Hematopoietic multipotent progenitor cell treated with erythropoietin and hydrocortisone succinate and interleukin-3 and kit ligand, for 17 days (in vitro differentiated cells): ENCODE measurements at places on chromosomes 1 and 21.

GRCh38 chr1:206635080-206635977 is at the start of gene DYRK3:
DYRK3 (plus strand) TSS chr1:206635536; CDS start chr1:206635704, 168 bp downstream.
- DNase-seq = peak; percentile 96

DNA sequence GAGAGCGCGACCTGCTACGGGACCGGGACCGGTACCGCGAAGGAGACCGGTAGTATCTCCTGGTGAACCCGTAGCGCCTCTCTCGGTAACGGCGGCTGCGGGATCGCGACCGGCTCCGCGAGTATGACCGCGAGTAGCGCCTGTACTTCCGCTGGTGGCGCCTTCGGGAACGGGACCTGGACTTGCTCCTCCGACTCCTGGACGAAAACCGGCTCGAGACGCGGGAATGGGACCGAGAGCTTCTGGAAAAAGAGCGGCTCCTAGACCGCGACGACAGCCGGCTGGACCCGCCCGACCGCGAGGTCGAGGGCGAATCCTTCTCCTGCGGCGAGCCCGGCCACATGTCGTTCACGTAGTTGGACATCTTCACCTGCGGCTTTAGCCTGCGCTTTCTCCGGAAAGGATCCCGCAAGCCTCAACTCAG is 642 bp downstream of the RSRP1 start:
- DNase-seq = peak; percentile 76

DNA sequence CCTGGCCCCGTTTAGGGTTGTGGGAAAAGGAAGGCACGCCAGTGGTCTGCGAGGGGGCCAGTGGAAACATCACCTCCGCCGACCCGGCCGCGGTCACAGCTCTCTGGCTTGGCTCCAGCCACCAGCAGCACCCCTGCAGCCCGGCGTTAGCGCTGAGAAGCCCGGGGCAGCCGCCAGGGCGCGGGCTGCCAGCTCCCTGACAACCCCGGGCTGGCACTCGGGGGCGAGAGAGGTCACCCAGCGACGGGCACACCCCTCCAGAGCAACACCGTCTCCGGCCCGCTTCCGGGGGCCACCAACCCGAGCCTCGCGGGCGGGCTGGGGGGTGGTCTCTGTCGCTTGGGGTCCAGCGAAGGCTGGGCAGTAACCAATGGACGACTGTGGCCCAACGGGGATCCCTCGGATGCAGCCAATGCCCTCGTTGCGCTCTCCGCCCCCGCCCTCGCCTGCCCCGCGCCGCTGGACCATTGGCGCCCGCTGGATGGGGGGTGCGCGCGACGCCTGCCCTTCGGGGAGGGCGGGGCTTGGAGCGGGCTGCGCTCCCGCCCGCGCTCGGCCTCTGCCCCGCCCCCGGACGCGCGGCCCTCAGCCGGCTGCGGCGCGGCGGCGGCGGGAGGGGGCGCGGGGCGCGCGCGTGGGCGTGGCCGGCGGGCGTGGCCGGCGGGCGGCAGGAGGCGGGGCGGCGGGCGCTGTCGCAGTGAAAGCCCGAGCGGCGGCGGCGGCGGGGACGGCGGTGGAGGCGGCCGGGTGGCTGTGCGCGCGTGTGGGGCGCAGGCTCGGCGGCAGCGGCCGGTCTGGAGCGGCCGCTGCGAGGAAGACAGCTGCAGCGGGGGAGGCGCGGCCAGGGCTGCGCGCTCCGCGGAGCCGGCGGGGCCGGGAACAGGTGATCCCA is at the start of gene MAN1C1:
TSS of gene MAN1C1 (plus strand) at position 697 of the 892 bp plus-strand sequence. CDS start 1,007 bp downstream, outside the sequence.
- peak; percentile 75 for DNase-seq

GRCh38 chr1:235054936-235055335 is 73.7 kb downstream of the TOMM20 start:
- DNase-seq = no peak

DNA sequence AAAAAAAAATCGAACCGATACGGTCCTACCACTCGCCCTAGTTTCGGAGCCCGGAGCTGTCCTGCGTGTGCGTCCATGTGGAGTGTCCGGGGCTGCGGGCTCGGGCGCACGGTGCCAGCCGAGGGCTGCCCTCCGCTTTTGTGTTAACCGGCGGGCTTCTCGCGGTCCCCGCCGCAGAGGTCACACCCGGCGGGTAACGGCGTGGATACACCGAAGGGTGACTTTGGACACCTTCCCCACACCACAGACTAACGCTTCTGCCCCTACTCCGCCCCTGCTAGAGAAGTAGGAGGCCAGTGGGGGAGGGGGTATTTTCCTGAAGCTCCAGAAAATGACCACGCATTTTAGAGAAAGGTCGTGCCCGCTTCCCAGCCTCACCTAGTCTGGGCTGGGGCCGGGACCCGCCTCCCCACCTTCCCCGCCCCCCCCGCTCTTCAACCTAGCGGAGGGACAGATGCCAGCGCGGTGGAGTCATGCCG is 609 bp upstream of the ATF3 start:
- DNase-seq = no peak

GRCh38 chr1:30778154-30778978 is 20.8 kb upstream of the LAPTM5 start:
- DNase-seq = peak; percentile 99

GRCh38 chr1:173744651-173745050 is 29.9 kb downstream of the KLHL20 start:
- DNase-seq = no peak

- no peak for DNase-seq
Observed at GRCh38 chr1:168252204-168252733, 26.5 kb downstream of the SFT2D2 start.

GRCh38 chr1:54714881-54715492 is 674 bp upstream of the TTC4 start:
- DNase-seq = no peak

- peak; percentile 61 for DNase-seq
Observed at GRCh38 chr1:224435999-224436398, 1.4 kb upstream of the WDR26 start.

- DNase-seq = no peak
Observed at GRCh38 chr21:41068496-41068895, 99.5 kb upstream of the BACE2 start.

DNA sequence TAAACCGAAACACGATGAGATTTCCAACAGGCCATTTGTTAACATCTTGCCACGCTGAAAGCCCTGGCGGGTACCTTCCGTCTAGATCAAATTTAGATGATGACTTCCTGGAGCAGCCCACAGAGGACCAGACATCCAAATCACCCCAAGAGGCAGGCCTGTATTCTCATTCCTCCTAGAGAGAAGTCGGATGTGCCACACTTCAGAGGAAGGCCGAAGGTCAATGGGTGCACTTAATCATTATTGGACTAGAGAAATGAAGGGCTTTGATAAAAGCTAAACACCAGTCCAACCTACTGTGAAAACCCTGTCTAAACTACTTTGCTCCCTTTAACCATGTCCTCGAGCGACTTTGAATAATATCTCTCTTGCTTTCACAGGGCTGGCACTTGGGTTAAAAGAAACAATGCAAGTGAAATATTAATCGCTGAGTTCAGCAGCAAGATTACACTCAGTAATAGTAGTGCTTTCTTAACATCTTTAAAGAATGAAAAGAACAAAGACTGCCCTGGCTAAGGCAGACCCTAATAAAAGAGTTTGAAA is 76.5 kb downstream of the BCAR3 start:
- DNase-seq = no peak

DNA sequence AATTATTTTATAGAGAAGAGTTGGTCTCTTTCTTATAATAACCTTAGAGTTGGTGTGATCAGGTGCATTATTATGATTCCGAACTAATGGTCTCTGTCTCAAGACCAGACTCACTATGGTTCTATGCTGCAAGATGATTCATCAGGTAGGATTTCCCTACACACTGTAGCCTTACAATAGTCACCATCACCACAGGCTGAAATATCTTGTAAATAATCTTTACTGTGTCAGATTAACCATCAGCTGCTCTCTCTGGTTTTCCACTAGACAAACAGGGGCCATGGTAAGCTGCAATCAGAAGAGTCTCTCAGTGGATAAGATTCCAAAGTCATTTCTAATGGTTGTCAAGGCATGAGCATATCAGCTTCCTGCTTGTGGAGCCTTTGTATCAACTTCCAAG is 4.4 kb upstream of the GBP4 start:
- DNase-seq = no peak

DNA sequence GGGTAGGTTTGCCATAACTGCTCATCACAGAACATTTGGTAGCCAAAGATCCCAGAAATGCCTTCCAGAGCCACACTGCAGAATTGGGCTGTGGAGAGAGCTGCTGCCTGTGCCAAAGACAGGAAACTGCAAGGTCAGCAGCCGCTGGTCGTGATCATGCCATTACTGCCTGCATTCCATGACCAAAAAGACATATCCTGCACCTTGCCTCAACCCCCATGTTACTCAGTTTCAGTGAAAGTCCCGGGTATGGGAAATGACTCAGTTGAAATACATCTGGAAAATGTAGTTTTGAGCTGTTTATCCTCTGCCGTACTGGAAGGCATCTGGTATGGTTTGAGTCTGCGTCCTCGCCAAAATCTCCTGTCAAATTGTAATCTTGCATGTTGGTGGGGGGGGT is 161.7 kb downstream of the FCRL5 start:
- no peak for DNase-seq

GRCh38 chr1:6113116-6113515 is 67.0 kb downstream of the CHD5 start:
- no peak for DNase-seq

GRCh38 chr1:163046071-163046470 is 23.1 kb upstream of the RGS4 start:
- DNase-seq = no peak

- no peak for DNase-seq
Observed at GRCh38 chr1:206495493-206496046, 11.8 kb upstream of the RASSF5 start.

DNA sequence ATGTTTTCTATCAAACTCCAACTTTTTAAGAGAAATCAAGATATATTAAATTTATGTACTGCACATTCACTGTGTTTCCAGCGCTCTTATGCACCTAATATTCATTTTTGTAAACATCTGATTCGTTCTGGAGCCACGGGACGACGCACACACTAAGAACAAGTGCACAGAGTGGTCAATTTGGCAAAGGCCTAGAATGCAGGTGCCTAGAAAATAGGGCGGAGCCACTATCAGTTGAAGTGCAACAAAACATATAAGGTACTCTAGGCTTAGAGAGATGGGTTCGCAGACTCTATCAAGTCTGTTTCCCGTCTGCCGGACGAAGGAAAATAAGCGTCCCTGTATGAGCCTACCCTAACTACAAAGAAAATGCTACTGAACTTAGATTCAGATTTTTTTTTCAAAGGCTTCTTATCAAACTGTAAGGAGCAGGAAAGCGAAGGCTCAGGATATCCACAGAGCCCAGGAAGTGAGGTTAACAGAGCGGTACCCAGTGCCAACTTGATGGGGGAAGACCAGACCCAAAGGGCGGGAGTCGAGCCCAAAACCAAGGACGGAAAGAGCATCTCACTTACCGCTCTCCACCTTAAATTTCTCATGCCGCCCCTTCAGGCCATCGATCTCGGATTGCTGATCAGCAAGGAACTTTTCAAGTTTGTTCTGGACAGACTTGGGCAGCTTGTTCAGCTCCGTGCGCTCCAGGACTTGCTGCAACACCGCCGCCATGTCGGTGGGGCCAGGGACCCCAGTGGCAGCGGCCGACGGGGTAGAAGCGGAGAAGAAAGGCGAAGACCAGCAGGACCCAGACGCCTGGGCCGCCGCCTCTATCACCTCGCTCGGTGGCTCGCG is 526 bp downstream of the TPR start:
- DNase-seq = peak; percentile 71

- DNase-seq = no peak
Observed at GRCh38 chr21:44751799-44752636, 40.6 kb upstream of the TSPEAR start.

GRCh38 chr1:178389441-178389840 is 107.3 kb downstream of the CLEC20A start:
- no peak for DNase-seq

GRCh38 chr1:97507863-97508262 is 413.0 kb downstream of the DPYD start:
- DNase-seq = no peak

DNA sequence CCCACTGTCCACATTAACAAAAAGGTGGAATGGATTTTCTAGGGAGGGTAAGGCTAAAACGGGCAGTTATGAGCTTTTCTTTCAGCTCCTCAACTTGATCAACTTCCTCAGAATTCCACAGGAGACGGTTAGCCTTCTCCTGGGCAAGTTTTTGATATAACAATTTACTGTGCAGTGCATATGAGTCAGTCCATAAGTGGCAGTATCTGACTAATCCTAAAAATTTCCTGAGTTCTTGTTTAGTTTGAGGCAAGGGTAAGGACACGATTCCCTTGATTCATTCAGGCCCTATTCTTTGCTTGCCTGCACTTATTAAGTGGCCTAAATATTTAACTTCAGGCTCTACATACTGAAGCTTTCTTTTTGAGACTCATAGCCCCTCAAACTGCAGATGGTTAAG is 6.2 kb upstream of the AADACL3 start:
- DNase-seq = no peak

DNA sequence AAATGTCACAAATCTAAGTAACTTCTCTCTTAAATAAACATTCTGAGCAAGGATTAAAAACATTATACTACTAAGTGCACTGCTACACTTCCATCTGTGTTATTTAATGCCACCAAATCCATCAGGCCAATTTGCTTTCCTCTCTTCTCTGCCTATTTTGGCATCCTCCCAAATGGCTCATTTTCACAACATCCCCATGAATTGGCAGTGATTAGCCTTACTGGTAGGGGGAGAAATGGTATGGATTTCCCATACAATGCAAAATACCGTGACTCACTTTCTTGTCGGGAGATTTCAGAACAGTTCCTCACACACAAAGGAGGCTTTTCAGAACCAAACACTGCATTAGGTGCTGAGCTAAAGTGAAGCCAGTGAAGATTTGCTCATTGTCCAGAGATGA is 195.7 kb downstream of the MIS18A start:
- no peak for DNase-seq

DNA sequence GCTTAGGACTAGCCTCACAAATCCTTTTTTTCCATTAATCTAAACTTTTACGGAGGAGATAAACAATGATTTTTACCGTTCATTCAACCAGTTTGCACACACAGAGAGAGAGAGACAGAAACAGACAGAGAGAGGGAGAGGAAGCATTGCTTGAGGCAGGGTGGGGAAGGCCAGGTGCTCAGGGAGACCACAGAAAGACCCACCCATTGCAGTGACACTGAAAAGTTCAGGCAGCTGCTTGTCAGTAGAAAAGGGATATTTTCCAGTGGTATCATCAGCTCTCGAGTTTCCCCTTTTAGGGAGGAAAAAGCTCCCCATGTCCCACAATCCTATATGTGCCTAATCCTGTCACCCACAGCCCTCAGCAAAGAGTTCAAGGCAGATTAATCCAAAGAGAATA is 27.2 kb downstream of the TCP10L start:
- no peak for DNase-seq

DNA sequence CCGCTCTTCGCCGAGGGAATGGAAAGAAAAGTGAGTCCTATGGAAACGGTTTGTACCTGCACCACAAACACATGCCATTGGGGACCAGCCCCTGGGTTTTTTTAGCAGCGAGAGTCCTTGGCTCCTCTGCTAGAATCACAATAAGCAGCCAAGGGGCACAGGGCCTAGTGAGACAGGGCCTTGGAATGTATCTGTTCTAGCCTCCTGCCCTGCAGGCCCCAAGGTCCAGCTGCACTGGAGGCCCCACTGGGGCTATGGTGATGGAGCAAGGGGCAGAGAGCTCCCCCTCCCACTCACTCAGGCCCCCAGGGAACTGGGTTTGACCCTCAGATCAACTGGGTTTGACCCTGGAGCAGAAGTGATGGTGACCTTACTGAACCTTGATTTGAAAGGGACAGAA is 14.4 kb downstream of the SHISA4 start:
- DNase-seq = no peak

- no peak for DNase-seq
Observed at GRCh38 chr1:227901906-227902640, 45.7 kb downstream of the WNT9A start.
